ENCODE measurements at places on chromosomes 11 and 22.

DNA sequence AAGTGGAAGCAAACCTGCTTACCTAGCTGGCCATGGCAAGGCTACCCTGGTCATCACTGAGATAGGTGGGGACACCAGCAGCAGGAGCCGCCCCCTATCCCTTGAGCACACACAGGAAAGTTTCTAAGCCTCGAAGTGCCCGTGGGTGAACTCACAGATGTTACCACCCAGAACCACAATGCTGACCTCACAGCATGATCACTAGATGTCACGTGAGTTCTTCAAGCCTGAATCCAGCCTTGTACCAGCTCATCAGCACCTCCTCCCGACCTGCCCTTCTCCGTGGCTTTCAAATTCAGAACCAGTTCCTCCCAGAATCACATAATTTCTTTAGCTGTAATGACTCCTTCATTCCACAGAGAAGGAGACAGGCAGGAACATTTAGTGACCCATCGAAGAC, 24.7 kb upstream of the TIMP3 start:
- DNase-seq = no peak

DNA sequence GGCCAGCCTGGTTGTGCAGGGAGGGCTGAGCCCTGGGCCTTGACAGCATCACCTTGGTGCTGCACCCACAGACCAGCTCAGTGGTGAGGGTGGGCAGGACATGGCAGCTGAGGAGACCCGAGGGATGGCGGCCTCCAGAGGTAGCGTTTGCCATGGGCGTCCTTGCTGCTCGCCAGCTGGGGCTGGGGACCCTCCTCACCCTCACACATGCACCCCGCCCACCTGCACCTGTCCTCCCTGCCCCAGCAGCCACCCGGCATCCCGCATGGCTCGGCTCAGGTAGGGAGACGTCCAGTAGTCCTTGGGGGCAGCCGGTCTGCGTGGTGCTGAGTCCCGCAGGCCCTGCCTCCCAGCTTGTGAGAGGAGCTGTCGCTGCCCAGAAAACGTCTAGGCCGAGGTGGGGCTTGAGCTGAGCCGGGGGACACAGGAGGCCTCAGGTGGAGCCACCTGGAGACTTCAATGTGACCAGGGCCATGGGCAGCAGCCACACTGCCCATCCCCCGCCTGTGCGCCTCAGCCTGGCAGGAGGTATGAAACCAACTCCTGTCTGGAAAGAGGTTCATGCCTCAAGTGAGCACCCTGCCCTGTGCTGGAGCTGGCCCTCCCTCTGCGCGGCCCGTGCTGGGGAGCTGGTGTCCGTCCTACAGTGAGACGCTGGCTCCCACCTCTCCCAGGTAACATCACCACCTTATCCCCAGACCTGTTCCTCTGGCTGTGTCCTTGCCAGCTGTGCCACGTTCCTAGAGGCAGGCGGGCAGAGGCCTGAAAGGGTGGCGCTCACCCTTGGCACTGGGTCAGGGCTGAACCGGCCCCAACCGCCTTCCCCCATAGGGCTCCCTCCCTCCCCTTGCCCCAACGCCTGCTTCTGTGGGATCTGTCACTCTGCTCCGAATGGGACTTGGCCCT, 3.3 kb upstream of the TRABD start:
- DNase-seq = no peak

- DNase-seq = no peak
Measured at GRCh38 chr11:102783720-102784119, 3.3 kb upstream of the MMP10 start.

DNA sequence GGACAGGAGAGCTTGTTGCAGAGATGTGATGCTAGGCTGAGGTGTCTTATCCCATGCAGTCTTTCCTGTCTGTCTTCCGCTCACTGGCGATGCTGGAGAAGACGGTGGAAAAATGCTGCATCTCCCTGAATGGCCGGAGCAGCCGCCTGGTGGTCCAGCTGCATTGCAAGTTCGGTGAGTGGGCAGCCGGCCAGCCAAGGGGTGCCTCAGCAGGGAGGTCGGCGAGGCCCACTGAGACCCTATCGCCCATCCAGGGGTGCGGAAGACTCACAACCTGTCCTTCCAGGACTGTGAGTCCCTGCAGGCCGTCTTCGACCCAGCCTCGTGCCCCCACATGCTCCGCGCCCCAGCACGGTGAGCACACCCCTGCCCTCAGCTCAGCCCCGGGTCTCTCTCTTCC, 1.7 kb downstream of the RAD9A start:
- no peak for DNase-seq

GRCh38 chr11:11813288-11813962, 28.3 kb upstream of the USP47 start:
- no peak for DNase-seq

DNA sequence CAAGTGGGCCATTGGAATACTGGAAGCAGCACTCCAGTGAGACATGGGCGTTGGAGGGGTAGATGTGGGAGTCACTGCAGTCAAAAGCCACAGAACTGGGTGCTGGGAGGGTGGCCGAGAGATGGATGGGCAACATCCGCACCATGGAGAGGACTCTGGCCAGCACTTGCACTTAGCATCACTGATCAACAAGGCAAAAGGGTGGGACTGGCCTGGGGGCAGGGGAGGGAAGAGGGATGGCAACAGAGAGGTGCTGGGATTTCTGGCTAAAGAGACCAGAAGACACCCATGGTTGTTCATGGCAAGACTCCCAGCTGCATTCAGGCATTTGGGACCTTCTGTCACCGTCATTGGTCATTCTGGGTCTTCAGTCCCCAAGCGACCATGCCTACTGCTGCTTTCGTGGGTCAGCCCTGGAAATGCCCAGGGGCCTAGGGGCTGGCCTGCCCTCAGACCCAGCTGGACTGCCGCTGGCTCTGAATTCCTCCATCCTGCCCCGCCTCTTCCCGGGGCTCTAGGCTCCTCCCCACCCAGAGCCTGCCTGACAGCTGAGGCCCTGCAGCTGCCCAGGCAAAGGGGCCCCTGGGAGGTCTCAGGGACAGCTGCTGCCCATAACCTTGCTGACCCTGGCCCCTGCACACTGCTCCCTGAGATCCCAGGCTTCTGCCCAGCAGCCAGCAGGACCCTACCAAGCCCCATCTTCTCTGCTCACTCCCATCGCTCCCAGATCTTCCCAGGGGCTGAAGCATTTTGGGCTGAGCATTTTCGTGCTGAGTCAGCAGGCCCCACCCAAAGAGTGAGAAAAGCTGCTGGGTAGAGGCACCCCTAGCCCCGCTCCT, 13.0 kb upstream of the CDC42EP2 start:
- no peak for DNase-seq

GRCh38 chr11:47765086-47765485, 2.1 kb downstream of the FNBP4 start:
- DNase-seq = no peak

GRCh38 chr11:72242141-72242540, 1.8 kb downstream of the PHOX2A start:
- no peak for DNase-seq

DNA sequence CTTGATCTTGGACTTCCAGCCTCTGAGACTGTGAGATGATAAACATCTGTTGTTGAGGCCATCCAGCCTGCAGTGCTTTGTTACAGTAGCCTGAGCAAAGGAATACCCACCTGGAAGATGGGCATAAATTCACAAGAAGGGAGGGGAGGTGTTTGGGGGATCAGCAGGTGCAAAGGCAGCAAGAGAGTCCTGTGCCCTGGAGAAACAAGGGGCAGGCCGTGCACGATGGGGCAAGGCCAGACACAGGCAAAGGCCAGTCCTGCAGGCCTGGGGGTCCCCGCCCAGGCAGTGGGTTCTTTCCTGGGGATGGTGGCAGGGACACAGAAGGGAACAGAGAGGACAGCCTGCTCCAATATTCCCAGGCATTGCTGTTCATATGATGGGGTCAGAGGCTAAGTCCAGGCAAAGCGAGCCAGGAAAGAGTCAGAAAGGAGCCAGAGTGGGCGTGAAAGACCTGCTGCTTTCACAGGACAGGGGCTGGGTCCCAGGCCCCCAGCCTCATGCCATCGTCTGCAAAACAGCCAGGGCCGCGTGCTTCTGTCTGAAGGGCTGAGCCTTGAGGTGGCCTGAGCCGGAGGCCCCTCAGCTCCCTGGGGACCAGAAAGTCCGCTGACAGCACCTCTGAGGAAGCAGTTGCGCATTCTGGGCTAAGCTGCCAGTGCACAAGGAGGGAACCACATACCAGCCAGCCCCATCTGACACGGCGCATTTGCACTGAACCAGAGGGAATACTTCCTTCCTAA, 48.8 kb downstream of the MYEOV start:
- DNase-seq = no peak

DNA sequence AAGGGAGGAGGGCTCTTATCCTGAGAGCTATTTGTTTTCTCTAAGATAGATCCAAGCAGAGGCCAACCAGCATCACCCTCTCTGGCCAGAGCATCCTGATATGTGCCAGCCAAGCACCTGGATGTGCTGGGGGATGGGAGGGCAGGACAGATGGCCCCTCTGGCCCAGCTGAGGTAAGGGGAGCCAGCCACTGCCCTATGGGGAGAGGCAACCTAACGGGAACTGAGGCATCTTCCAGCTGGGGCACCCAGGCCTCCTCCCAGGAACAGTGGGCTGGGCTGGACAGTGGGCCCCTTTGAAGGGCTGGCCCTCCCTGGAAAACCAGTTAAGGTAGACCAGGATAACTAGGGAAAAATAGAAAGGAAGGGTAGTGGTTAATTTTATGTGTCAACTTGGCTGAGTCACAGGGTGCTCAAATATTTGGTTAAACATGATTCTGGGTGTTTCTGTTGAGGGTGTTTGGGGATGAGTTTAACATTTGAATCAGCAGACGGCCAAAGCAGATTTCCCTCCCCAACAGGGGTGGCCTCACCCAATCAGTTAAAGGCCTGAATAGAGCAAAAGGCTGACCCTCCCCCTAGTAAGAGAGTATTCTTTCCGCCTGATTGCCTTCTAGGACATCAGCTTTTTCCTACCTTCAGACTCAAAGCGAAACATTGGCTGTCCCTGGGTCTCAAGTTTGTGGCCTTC, 595.1 kb downstream of the BUD13 start:
- DNase-seq = no peak

DNA sequence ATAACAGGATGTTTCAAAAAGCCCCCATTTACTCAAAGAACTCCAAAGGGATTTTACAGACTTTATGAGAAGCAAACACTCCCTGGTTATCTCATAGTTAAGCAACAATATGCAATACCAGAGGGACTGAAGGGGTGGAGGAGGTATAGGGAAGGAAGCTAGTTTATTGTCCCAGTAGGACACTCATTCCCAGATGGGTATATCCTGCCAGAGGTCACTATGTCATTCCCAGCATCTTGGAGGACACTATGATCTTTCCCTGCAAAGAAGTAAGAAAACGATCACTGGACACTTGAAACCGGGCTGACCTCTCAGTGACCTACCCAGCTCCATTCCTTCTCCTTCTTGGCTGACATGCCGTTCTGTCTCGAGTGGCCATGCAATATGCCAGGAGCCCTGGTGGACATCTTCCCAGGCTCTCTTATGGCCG, 114.5 kb downstream of the NAT10 start:
- no peak for DNase-seq

DNA sequence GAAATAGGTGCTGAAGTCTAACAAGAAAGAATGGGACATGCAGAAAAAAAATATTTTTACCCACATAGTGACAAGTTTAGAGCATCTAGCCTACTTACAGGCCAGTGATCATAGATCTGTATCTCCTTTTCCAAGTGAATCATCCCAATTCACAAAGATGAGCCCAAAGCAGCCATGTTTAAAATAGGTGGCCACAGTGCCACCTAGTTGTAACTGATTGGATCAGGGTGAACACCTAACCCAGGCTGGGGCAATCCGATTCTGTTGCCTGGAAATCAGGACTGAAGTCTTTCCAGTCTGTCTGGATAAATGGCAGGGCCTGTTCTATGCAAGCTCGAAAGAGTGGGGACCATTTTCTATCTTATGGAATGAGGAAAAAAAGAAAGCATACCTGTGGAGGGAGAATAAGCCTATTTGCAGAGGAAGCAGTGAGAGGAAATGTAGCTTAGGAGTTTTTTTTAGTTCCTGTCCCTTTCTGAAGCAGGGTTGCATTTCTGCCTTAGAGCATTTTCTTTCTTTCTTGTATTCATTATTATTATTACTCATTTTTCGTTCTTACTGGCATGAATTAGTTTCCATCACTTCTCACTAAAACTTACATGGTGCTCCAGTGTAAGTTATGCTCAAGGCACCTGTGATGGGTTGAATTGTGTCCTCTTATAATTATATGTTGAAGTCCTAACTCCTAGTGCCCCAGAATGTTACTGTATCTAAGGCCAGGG, 113.2 kb upstream of the RAG2 start:
- DNase-seq = no peak

All from activated CD4-positive, alpha-beta T cell treated with anti-CD3 and anti-CD28 coated beads for 4 hours (primary cell).